ENCODE measurements at places on chromosomes 3 and 15. TPM values are rescaled to one million over a fixed set of nuclear protein-coding genes. Genes with fewer than 3 reads are reported as not detected.

DNA sequence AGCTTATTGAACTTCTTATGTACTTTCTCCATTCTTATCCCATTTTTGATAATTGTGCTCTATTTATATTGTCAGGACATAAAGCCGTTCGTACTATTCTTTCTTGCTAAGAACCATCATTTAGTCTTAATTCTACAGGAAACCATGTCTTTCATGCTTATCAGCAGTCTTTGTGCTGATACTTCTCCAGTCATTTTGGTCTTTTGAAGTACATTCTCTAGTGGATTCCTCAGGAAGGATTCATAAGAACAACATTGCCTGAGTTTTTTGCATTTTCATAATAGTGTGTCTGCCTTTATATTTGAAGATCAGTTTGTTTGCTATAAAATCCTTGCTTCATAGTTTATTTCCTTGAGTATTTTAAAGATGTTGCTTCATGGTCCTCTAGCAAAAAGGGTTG lies 126.6 kb upstream of the NEO1 start:
- no peak for DNase-seq

TMEM43 gene
- total RNA-seq, result 50.5 TPM

GRCh38 chr3:34312684-34313083 lies 514.3 kb downstream of the PDCD6IP start:
- no peak for DNase-seq

ESYT3 gene
- 4.1 TPM for total RNA-seq

- DNase-seq, result peak; percentile 34
Measured at GRCh38 chr3:172461530-172462138, 13.4 kb upstream of the GHSR start.

DNA sequence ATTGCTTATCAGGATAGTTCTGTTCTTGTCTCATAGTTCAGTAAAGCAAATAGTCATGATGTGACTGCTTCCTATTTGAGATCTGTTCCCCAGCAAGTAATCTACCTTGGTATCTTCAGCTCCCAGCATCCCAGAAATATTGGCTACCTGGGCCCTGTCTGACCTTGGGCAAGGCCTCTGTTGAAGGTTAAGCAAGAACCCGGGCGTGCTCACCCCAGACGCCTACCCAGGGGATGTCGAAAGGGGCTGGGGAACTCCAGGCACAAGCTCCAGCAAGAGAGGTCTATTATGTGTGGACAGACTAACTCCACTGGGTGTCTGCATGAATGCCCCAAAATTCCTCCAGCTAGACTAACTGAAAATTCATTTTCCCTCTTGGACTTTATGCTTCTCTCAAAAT lies 37.3 kb upstream of the IGF1R start:
- DNase-seq, result no peak

All from HepG2 (cell line).